ENCODE measurements at places on chromosomes 6 and 20.

DNA sequence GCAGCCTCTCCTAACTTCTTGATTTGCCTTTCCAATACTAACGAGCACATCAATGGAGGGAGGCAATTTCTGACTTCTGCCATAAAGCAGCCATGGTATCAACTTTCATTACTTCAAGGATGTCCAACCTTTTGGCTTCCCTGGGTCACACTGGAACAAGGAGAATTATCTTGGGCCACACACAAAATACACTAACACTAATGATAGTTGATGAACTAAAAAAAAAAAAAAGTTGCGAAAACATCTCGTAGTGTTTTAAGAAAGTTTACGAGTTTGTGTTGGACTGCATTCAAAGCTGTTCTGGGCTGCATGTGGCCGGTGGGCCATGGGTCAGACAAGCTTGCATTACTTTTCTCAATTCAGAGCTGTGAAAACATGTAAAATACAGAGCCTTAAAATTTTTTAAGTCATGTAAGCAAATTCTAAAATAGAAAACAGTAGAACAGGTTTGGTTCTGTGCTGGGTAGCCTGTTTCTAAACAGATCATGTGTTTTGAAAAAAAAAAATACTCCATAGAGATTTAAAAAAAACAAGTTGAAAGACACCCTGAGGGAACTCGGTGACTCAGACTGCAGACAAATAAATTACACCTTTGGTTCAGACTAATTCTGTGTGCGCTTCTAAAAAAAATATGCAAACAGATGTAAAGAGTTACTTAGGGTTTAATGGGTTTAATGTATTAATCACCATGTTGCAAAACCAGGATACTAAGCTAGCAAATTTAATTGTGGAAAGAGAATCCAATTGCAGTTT lies 43.6 kb upstream of the SLC22A23 start:
- DNase-seq = no peak

DNA sequence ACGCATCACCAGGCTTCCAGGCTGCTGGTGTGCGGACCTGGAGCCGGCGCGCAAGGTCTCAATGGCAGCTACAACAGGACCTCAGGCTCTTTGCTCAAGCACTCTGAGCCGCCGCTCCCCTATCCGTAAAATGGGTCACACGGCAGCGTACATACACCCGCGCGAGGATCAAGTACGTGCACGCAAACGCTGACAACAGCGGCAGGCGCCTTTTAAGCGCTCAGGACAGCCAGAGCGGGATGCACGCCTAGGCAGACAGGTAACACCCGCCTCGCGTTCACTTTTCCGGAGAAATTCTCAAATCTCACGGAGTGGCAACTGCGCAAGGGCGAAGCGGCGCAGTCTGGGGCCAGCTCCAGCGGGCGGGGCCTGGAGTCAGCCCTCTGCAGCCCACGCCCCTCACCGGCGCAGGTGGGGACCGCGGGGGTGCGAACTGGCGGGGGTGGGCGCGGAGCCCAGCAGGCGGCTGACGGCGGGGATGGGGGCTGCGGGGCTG lies 535 bp downstream of the EXOC2 start:
- DNase-seq = peak; percentile 67

DNA sequence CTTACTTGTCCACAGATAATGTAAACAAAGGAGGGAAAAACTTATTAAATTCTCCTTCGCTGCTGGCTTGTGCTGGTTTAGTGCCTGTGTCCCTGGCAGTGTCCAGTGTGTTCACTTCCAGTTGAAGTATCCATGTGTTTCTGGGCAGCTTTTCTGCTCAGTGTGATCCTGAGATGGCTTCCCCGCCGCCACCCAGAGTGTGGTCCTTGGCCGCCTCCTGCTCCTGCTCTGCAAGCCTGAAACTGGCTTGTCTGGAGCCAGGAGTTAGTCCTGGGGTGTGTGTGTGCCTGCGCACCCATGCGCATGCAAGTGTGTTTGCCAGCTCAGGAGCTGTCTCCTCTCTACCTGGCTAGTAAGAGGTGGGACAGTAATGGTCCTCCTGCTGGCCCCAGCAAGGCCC lies 7.2 kb downstream of the BTBD3 start:
- no peak for DNase-seq

DNA sequence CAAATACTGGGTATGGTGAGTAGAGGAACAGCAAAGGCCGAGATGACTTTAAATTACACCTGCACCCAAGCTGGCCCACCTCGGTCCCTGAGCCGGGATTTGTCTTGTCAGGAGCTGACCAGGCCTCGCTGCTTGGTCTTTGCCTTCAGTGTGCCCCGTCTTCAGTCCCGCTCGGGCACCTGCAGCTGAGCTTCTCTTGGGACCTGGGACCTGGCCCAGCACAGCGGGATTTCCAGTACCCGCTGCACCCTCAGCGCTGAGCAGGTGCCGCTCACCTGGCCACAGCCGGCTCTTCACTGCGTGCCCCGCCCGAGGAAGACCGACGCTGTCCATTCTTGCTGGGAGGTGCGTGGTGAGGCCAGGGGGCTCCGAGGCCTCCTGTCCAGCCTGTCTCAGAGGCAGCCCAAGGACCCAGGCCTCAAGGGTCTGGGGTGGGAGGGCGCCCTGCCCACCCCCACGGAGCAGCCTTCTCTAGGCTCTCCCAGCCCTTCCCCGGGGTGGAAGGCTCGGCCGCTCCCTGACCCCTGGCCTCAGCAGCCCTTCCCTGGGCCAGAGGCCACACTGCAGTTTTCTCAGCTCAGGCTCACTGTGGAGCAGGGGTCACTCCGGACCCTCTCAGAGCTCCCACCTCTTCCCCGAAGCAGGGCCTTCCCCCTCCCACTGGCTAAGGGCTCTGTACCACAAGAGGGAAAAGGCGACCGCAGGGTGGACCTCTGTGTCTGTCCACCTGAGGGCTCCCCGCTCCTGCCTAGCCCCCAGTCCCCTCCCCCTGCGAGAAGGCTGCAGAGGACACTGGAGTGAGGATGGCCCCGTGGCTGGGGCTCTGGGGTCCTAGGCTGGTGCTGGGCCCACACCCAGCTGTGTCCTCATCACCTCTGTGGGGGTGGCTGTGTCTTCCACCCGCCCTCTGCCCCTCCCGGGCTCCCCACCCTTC lies 119.3 kb downstream of the RNASET2 start:
- DNase-seq = no peak

DNA sequence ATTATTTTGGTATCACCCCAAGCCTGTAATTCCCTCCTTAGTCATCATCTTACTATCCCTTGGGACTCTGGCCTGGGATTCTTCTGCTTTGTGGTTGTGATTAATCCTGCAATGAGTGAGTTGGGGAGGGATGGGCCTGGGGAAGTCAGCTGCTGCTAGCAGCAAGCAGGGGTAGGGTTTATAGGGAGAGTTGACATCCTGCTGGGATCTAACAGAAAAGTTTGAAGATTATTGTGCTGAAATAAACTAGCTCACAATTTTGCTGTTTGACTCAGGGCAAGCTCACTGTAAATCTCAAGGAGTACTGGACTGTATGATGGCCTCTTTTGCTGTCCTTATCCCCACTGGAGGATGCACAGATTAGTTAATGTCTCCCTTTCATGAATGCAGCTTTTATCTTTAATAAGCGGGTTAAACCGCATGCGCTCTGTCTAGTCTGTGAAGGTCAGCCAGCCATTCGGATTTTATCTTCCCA lies 83.4 kb downstream of the JARID2 start:
- no peak for DNase-seq

DNA sequence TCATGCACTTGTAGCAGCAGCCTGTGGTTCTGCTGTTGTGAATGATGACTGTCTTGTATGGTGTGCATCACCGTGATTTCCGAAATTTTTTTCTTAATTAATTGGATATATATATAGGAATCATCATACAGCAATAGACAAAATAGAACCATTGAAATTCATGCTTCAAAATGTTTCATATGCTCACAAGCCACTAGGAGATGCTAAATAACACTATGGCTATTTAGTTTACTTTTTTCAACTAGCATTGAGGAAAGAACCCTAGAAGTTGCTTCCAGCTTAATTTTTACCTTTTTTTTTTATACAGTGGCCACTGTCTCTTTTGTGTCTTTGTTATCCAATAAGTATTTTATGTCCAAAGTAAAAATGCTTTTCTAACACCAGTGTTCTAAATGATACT lies 485.4 kb downstream of the CDKAL1 start:
- DNase-seq = no peak

DNA sequence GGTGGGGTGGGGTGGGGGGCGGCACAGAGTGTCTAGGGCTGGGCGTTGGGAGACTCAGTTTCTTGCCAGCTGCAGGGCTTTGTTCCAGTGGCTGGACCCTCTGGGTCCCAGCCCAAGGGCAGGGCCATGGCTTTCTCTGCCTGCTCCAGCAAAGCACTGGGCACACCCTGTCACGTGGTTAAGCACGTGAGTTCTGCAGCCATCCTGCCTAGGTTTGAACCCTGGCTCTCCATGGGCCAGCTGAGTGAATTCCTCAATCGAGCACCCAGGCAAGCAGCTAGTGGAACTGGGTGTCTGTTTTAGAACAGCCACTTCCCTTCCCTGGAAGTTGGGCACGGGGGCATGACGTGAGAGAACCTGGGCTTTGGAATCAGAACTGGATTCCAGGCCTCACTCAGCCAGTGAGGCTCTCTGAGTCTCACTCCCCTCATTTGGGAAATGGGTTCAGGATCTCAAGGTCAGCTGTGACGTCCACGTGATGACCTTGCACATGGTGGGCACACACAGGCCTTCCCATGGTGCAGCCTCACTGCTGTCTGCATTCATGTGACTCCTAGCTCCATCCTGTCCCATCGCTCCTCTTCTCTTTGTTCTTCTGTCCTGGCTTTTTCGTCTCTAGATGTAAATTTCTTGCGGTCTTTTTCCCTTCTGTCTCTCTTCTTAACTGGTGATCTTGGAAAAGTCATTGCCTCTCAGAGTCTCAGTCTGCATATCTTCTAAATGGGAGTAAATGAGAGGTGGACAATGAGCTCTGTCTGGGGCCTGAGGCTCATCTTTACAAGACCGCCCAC lies 45.9 kb downstream of the NOL4L start:
- DNase-seq = no peak

DNA sequence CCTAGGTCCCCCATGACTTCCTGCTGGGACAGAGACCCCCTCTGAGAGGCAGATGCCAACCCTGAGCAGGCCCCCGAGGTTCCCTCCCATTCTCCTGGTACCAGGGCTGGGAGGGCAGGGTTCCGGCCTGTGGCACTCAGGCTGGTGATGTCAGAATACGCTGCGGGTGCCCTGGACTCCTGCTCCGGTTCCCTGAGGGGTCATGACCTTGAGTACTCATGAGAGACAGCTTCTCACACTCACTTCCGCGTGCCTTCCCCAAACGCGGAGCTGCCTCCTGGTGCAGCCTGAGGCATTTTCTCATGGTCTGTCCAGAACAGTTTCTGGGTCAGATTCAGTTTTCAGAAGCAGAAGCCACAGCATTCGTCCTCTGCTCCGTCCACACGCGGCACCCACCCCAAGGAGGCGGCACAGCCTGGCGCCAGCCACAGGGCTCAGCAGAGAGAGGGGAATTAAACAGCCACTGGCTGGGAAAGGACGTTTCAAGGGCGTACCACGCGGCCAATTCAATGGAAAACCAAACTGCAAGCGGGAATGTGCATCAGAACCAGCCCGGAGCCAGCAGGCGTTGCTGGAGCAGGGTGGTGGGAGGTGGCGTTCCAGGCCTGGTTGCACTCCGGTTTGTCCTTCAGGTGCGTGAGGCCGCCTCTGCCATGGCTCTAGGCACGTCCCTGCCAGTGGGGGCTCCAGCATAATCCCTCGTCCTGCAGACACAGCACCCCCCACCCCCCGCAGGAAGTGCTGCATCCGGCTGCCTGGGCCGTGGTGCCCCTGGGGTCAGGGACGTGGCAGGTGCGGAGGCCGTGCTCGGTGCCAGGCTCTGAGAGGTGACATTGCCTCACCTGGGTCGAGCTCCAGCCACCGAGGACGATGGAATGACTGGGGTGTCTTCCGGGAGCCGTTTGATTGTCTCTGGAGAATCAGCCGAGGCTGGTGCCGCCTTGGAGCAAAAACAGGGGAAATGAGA lies 58.3 kb upstream of the BHLHE23 start:
- DNase-seq = no peak

DNA sequence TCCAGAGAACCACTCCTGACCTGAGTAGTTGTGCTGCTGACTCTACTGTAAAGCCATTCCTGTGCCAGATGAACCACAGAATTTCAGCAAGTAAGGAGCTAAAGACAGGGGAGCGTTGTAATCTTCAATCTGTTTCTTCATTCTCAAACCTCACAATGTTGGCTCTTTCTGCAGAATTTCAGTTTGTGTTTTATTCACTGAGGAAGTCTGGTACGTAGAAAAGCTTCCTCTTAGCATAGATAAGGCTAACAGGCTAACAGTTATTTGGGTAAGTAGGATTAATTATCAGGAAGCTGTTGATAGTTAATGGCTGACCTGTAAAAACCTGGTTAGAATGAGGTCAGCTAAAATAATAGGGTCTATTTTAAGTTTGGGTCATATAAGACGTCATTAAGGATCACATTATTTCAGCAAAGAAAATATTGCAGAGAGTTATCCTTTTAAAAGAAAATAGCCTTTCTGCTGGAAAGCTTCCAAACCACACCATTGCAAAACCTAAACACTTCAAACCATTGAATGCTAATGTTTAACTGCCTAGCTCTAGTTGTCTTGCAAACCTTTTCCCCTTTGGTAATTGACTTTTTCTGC lies 14.1 kb upstream of the TENT5A start:
- DNase-seq = no peak

DNA sequence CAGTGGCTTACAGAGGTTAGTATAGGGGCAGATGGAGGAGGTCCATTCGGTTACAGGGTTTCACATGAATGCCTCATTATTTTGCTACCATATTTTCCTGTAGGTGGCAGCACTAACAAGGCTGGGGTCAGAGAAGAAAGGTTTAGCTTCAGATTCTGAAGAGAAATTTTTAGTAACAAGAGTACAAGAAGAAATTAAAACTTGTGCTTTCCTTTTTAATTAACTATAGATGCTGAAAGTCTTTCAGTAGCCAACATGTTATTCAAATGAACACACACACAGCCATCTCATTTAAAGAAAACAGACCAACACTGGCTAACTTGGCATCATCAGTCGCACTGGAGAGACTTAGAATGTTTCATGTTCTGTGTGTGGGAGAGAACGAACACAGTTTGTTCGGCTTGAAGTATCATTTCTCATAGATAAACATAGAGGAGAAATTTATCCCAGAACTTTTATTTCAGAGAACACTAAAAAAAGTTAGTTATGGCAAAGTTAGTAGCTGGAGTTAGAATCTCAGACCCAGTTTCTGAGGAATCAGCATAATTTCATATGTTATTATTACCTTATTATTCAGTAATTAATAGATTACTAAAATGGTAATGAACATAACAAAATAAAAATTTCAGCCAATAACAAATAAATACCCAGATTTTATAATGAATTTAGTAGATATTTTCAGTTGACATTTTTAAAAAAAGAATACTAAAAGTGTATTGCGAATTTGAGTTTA lies 314.0 kb upstream of the RSPO3 start:
- peak; percentile 61 for DNase-seq

- peak; percentile 24 for DNase-seq
These were observed 26.8 kb downstream of the ERGIC3 start for GRCh38 chr20:35568645-35569044.
